ENCODE measurements at places on chromosomes 11 and 22.

DNA sequence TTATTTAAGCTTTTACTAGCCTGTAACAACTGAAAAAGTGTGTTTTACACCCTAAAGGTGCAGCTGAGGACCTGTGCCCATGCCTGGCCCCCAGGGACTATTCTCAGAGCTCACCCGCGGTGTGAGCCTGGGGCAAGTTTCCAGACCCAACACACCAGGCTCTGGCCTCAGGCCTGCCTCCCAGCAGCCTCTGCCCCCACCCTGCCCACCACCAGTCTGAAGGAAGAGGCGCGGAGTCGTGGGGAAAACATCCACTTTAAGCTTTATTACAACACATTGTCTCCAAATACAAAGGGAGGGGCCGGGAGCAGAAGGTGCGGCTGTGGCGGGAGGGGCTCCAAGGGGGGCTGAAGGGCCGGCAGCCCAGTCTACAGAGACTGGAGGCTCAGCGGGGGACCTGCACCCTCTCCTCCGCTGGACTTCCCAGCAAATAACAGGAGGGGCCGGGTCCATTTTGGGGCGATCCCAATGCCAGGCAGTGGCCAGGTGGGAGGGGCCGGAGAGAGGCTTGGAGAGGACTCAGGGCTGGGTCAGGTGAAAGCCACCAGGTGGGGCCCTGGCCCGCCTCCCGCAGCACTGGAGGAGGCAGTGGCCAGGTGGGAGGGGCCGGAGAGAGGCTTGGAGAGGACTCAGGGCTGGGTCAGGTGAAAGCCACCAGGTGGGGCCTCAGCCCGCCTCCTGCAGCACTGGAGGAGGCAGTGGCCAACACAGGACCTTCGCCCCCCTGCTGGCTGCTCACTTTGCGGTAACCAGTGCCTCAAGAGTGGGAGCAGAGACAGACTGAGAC is 18.1 kb downstream of the DUSP8 start:
- DNase-seq: no peak

- DNase-seq: no peak
Observed at GRCh38 chr11:47244448-47245350, 3.9 kb downstream of the ACP2 start.

- no peak for DNase-seq
Observed at GRCh38 chr11:47488674-47489394, 39.9 kb upstream of the RAPSN start.

DNA sequence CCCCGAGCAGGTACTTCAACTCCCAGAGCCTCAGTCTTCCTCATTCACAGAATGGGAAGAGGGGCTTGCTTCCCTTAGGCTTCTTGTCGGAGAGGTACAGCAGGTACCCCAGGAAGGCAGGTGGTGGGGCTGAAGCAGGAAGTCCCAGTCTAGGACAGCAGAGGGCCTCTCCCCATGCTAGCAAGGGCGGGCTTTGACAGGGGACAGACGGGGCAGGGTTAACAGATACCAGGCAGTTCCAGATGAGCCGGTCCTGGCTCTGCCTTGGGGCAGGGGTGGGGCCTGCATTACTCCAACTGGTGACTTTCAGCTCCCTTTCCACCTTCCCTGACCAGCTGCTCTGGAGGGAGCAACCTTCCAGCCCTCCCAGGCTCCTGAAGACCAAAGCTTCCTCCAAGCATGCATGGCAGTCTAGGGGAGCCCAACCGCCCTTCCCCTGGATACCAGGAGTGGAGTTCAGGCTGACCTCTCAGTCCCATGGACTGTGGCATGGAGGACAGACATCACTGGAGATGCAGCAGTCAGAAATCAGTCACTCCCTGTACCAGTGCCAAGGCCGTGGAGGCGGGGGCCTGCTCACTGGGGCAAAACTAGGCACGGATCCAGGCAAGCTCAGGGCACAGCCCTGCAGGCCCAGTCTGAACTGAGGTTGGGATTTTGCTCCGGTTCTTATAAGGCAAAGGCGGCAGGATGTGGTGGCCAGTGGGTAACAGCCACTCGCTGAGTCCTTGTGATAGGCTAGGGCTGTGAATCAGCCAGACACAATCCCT is 60.5 kb downstream of the NAT10 start:
- no peak for DNase-seq

DNA sequence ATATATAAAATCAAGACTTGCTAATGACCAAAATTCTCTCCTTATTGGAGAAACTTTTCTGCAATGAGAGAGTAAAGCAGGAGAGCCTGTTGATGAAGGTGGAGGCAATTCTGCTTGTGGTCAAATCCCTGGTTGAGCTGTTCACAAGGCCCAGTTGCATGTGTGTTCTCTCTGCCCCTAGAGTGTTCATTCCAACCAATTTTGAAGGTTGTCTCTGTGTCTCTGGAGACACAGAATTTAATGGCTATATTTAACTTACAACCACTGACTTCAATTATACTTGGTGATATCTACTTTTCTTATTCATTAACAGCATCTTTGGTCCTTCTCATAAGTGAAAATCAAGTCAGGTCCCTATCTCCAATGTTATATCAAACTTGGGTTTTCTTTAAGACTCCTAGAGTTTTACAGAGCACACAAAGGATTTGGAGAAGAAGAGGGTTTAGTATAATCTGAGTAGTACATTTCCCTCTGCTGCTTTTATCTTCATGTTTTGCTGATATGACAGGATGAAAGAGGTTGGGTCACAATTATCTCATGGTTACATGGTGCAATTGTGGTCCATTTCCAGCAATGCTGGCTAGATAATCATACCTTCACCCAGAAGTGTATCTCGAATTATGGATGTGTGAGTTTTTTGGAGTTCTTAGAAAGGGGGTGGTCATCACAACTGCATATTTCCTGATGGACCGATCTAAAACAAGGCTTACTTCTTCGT is 4.0 kb downstream of the OOSP4A start:
- DNase-seq: no peak

DNA sequence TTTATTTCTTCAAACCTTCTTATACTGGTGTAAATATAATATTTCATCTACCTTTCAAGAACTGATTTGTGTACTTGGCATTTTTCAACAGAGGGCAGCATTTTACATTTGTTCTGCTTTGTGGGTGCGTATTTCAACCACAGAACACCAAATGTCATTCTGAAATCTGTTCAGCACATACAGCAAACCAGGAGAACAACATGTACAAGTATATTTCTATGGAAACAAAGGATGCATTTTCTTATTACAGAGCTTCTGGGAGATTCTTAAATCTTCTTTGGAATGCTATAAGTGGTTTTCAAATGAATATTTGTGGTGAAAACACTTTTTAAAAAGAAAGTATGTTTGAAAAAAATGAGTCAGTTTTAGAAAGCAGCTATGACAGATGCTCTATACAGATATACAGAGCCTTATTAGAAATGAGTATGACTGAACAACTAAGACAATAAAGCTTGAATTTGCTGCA is 946.0 kb downstream of the FAM181B start:
- no peak for DNase-seq

DNA sequence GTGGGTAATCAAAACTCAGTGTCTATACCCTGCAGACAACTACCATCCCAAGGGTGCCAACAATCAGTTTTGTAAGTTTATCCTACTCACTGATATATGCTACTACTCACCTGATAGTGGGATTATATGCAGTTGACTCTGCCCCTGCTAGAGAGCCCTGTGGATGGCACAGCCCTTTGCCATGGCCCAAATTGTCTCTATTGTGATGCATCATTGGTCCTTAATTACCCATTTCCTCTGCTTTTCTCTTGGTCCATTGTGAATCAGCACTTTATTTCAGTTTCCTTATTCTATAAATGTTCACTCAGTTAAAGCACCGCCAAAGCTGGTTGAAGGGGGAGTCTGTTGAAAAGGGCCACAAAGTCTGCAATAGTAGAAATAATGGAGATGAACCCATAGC is 42.3 kb downstream of the PLAAT5 start:
- no peak for DNase-seq

DNA sequence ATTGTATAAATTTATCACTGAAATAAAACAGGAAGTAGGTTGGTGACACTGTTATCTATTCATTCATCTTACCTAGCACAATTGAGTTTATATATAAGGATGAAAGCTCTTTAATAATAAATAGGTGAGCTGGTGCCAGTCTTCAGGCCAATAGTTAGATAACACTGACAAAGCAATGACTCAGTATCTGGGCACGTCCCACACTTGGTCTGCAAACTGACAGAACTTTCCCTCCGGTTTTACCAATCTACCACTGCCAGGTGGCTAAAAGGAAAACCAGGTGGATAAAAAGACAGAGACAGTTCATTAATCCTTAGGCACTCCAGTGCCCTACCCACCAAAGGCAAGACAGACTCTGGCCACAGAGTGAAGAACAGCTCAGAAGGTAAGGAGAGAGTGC is 17.6 kb downstream of the DDB1 start:
- no peak for DNase-seq

DNA sequence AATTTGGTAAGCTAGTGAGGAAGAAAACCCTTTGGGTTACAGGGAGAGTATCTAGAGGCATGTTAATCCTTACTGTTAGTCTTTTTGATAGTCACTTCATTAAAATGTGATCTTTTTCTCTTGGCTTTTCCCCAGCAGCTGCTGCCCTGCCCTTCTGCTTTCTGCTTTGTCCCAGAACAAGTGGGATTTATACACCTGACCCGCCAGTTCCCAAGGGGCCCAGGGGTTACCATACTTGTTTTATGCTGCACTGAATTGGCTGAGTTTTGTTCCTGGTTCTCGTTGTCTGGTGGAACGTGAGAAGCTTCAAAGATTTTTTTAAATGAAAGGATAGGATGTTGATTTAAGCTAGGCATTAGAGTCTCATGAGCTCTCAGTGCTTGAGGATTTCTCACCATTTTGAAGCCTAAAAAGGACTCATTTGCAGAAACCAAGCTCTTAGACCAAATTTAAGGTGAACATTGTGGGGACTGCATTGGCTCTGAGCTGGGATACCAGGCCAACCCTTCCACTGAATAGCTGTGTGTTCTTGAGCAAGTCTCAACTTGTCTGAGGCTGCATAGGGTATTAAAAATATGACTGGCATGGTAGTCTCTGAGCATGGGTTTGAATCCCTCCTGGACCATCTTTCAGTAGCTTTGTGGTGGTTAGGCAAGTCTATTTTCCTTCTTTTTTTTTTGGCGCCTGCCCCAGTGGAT is 6.6 kb downstream of the LIMK2 start:
- no peak for DNase-seq

DNA sequence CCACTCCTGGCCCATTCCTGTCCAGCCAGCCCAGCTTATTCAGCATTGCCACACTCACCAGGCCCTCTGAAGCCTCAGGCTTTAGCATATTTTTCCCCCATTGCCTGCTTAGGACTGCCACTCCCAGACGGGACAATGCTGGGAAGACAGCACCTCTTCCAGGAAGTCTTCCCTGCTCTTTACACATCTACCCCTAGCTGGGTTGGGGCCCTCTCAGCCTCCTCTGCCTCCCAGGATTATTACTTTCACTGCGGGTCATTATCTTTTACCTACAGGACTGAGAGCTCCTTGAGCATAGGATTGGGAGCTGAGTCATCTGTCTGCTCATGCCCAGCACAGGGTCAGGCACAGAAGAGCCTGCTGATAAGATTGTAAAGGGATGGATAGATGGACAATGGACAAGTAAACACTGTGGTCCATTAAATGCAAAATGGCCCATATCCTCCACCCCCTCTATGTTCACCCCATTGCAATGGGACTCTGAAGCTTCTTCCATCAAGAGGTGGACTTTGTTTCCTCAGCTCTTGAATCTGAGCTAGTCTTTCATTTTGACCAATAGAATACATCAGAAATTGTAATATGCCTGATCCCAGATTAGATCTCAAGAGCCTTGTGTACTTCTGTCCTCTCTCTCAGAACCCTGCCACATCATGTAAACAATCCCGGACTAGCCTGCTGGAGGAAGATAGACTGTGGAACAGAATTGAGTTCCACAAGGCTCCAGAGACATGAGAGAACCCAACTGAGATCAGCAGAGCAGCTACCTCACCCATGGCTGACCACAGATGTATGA is 32.0 kb upstream of the LRRC32 start:
- DNase-seq: peak; percentile 87

- no peak for DNase-seq
Observed at GRCh38 chr22:42167066-42167465, 36.5 kb upstream of the CYP2D6 start.

GRCh38 chr11:103961010-103961409 is 75.4 kb upstream of the DDI1 start:
- no peak for DNase-seq

- DNase-seq: no peak
Observed at GRCh38 chr22:26846645-26847044, 189.3 kb downstream of the MIAT start.

- no peak for DNase-seq
Observed at GRCh38 chr11:28058333-28058732, 49.6 kb downstream of the KIF18A start.

- DNase-seq: no peak
Observed at GRCh38 chr11:33643167-33643824, 57.3 kb downstream of the C11orf91 start.

- DNase-seq: no peak
Observed at GRCh38 chr11:120883404-120884080, 140.4 kb upstream of the TBCEL start.

DNA sequence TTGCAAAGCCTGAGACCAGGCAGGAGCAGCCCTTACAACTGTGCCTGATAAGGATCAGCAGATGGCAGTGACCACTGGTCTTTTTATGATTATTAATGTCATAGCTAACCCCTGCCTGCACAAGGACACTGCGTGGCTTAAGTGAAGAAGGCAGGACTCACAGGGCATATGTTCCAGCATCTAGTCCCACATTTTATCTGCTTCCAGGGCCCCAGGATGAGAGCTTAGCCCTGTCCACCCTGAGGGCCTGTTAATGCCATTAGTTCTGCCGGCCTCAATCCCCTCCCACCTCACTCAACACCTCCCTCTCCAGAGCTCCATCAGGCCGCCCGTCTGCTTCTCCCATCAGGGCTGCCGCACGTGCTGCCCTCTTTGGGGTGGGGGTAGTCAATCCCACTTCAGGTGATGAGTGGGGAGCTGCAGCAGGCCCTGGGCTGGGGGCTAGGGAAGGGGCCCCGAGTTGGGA is 33.1 kb upstream of the TSPAN18 start:
- no peak for DNase-seq

DNA sequence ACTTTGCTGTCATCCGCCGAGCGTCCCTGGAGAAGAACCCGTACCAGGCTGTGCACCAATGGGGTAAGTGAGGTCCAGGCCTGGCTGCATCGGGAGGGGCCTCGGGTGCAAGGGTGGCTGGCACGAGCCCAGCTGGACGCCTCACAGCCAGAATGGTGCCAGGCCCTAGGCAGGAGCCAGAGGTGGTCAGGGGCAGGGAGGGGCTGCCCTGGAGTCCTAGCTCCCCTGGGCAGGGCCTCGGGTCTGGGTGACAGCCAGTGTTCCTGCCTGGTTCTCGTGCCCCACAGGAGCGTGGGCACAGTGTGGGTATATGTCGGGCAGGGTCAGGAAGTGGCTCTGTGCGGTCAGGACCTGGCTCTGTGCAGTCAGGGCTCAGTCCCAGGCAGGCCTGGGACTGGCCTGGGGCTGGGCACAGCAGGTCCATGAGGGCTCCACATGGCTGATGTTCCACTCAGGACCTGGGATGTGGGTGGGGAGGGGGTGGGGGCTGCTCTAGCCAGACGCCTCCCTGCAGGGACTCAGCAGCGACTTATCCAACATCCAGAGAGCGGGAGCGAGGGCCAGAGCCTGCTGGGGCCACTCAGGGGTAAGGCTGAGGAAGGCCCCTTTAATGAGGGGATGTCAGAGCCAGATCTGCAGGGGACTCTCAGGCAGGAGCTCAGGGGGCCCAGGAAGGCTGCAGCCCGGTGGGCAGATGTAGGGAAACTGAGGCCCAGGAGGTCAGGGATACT is 1.2 kb downstream of the TSPAN32 start:
- peak; percentile 74 for DNase-seq

GRCh38 chr22:45615364-45615763 is 56.3 kb upstream of the ATXN10 start:
- no peak for DNase-seq

- no peak for DNase-seq
Observed at GRCh38 chr11:95886462-95886861, 37.4 kb downstream of the MTMR2 start.

GRCh38 chr11:6505577-6506240 is 8.6 kb downstream of the DNHD1 start:
- peak; percentile 69 for DNase-seq
